ENCODE measurements at places on chromosomes 11 and 22. TPM values are rescaled to one million over a fixed set of nuclear protein-coding genes. Genes with fewer than 3 reads are reported as not detected.
A peak's percentile ranks its signal among the peaks of the same experiment; 100 is the strongest.

NLRP14 gene
- total RNA-seq = not detected

HSD17B12 gene
- total RNA-seq = 76.5 TPM

SCGB1A1 gene
- not detected for total RNA-seq

CNGA4 gene
- not detected for total RNA-seq

PHF21B gene
- total RNA-seq = not detected

KCNQ1OT1 gene
- total RNA-seq = 7.3 TPM

ZNF280A gene
- total RNA-seq = not detected

OR5M3 gene
- not detected for total RNA-seq

ZFTA gene
- 62.7 TPM for total RNA-seq

- no peak for DNase-seq
Measured at GRCh38 chr11:14393889-14394288, 34.9 kb upstream of the RRAS2 start.

GRCh38 chr11:67371189-67371910 is 2.0 kb downstream of the CLCF1 start:
- DNase-seq = peak; percentile 60

DNA sequence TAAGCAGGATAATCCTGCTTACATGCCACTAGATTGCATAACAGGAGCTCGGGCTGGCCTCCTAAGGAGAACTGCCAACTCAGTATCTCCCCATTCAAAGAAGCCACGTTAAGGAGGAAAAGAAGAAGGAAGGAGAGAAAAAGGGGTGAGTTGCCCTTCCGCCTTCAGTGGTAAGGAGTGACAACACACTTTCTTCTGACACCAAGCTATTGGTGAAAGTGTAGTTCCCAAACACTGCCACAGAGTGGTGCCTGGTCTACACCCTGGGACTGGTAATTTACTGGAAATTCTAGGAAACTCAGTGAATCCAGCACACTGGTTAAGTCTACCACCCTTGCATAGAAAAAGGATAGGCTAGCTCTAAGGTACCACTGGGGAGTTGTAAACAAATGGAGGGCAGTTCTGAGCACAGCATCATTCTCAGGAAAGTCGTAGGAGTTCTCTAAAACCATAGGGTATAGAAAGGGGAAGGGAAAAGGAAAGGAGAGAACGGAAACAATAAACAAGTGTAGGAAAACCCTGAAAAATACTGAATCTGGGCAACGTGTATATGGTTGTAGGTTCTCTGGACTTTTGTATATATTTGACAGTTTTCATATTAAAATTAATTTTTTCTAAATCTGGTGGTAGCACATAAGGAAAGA is 58.2 kb downstream of the RRAS2 start:
- DNase-seq = peak; percentile 86

GRCh38 chr22:29116397-29117123 is 43.7 kb downstream of the KREMEN1 start:
- no peak for DNase-seq

- peak; percentile 87 for DNase-seq
Measured at GRCh38 chr11:111331711-111332479, 33.5 kb downstream of the POU2AF3 start.

DNA sequence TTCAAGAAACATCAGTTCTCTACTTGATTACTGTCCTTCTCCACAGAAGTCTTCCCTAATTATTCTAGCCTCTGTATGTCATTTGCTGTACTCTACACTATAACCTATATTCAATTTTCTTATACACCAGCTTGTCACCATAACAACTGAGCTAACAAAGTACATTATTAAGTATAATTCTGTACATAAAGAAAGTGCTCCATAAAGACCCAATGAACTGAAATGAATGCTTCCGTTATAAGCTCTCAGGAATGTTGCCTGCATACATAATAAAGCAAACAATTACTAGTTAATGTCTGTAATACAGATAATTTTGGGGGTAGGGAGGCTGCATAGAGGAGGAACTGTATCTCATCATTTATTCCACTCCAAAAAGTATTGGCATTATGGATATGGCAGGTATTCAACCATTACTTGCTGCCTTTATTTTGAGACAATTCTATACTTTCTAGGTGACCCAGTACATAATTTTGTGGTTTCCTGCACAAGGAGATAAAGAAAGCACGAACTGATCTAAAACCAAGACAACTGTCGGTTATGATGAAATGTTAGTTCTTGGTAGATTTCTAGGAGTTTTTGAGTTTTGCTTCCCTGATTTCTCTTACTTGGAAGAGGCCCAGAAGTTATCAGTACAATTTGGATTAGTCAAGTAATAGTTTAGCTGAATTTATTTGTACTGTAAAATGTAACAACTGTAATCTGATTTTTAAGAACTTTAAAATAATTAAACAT is 202.5 kb downstream of the SBF2 start:
- DNase-seq = peak; percentile 61

GRCh38 chr22:35620624-35621251 is 3.6 kb upstream of the MB start:
- DNase-seq = peak; percentile 40

DNA sequence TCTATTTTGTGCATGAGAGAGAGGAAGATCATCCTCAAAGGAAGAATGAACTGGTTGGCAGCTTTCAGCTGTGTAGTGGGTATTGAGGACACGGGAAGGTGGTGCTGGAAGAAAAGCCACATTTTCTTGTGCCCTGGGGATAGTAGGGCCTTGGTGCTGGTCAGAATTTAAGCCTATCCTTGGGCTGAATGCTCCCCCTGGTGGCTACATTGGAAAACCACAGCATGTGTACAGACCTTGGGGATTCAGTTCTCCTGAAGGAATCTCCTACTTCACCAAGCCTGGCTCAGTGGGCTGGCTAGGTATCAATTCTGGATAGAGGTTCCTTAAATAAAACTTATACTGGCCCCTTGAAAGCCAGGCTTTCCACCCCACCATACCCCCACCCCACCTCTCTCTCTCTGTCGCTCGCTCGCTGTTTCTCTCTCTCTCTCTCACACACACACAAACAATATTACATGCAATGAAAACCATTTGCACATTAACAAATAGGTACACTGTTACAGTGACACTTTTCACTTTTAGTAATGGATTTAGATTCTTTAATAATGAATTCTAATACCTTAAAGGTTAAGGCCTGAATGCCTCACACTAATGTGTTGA is 2.8 kb upstream of the OR51M1 start:
- DNase-seq = peak; percentile 83

- DNase-seq = no peak
Measured at GRCh38 chr11:57637626-57638004, 12.1 kb downstream of the YPEL4 start.

DNA sequence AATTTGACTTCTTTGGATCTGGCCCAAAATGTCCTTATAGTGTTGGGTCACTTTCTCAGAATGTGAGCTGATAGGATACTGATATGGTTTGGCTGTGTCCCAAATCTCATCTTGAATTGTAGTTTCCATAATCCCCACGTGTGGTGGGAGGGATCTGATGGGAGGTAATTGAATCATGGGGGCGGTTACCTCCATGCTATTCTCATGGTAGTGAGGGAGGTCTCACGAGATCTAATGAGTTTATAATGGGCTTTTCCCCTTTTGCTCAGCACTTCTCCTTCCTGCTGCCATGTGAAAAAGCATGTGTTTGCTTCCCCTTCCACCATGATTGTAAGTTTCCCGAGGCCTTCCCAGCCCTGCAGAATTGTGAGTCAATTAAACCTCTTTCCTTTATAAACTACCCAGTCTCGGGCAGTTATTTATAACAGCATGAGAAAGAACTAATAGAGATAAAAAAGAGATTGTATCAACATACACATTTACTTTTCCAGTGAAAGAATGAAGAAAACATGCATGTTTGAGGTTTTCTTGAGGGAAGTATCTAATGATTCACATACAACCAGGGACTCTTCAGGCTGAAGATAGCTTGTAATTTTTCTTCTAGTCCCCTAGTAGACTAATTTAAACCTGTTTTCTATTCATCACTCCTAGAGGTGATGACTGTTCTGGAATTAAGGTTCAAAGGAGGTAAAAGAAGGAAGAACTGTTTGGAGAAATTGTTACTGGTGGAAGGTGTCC is 17.3 kb upstream of the CSTF3 start:
- no peak for DNase-seq

GRCh38 chr11:59666969-59667368 is 1.9 kb downstream of the PATL1 start:
- DNase-seq = peak; percentile 67

DNA sequence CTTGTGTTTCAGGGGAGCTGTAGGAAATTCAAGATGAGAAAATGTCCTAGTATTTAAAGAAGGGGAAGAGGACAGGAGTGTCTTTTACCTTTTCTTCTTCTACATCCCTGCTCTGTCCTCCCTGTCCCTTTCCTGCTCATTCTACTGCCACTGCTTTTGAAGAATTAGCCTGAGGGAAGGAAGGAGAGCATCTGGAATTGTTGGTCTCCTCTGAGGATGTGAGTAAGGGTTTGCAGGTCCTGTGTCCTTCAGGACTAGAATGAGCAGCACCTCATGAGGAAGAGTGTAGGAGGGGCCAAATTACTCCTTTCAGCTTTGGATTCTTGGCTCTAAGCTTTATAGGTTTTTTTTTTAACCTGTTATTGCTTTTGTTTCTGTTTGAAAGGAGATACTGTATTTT is 24.2 kb downstream of the SNU13 start:
- no peak for DNase-seq

- DNase-seq = peak; percentile 27
Measured at GRCh38 chr11:128520888-128521681, 66.3 kb downstream of the ETS1 start.

GRCh38 chr11:67266449-67267187 is at the start of gene GRK2:
Gene GRK2, plus strand, starts transcription at chr11:67266473. Its CDS starts 227 bp downstream, at chr11:67266700.
- no peak for DNase-seq

DNA sequence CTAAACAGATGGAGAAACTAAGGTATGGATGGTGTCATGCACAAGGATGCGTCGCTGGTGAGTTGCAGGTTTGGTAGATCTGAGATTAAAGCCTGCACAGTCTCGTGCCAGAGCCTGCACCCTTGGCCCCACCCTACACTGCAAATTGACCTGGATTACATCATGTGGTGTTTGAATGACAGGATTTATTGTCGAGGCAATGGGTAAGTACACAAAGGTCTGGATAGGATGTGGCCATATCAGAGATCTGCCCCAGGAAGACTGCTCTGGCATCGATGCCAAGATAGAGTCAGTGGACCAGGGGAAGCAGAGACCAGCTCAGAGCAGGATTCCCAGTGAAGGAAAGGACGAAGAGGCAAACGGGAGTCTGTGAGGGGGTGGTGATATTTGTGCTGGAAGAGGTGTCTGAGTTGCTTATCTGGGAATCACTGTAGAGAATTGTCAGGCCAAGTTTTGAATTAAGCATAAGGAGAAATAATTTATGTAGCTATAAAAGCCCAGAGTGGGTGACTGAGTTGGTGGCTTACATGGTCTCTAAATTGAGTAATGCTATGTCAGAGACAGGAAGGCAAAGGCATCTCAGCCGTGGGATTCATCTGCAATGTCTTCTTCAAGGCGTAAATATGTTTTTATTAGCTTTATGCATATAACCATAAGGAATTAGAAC is 499.6 kb upstream of the B3GAT1 start:
- no peak for DNase-seq

DNA sequence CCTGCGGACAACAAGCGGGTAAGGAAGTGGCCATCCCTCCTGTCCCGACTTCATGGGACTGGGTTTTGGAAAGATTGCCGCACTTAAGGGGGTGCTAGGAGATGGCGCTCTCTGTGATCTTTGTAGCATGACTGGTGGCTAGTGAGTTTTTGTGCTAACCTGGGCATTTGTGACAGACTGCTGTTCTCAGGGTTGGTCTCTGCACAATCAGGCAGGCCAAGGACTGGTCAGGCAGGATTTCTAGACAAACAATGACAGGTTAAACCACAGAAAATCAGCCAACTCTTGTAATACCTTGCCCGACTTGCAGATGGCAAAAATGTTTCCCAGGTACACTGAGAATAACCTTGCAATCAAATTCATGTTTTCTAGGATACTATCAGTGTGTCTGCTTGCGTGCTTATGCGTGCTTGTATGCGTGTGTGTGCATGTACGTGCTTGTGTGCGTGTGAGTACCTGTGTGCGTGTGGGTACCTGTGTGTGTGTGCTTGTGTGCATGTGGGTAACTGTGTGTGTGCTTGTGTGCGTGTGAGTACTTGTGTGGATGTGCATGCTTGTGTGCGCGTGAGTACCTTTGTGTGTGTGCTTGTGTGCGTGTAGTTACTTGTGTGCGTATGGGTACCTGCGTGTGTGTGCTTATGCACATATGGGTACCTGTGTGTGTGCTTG is 25.6 kb upstream of the SORL1-AS1 start:
- no peak for DNase-seq

- DNase-seq = peak; percentile 99
Measured at GRCh38 chr11:61378713-61379313, 13.6 kb upstream of the TMEM216 start.

DNA sequence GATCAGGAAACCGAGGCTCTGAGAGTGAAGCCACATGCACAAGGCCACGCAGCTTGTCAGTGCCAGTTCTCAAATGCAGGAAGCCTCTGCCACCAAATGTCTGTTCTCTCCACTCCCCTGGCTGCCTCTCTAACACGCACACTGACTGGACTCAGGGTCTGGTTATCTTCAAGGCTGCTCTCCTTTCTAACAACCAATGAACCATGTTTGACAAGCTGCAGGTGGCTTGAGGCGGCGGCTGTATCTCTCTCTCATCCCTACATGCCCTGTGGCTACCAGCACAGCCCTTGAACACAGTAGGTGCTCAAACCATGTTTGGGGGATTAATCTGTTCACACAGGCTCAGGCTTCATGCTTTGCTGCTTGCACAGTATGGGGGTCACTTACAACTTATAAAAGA is 23.7 kb downstream of the MFNG start:
- no peak for DNase-seq

- DNase-seq = no peak
Measured at GRCh38 chr11:21927628-21928027, 265.3 kb upstream of the ANO5 start.

DNA sequence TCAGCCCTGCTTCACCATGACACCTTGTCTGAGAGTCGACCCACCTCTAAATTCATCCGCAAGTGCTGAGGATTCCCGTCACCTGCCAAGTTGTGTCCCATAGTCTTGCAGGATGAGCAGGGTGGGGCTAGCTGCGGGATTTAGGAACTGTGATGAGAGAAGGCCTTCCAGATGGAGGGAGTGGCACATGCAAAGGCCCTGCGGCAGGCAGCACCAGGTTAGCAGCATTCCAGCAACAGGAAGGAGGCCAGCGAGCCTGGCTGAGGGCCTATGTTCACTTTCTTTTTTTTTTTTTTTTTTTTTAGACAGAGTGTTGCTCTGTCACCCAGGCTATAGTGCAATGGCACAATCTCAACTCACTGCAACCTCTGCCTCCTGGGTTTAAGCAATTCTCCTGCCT is 31.8 kb downstream of the ANO1 start:
- DNase-seq = no peak

DNA sequence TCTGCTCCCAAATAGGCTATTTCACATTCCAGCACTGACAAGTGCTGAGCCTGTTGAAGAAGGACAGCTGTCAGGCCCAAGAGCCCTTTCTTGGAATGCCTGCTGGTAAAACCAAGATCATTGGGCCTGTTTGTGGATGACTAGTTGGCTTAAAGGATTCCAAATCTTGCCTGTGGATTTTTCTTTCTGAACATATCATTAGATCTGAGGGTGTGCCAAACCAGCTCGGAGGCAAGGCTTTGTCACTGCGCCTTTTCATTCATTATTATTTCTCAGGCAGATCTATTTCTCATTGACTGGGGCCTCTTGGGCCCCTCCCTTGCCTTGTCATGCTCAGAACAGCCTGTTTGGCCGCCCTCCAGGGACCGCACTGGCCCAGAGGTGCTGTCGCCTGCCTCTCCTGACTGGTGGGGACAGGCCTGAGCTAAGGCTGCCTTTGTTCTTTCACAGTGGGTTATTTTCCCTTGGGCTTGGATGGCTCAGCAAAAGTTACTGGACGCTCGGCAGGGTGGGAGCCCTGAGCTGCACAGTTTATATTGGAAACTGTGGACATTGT is 222.7 kb upstream of the SESN3 start:
- peak; percentile 54 for DNase-seq

Data from fibroblast of the aortic adventitia (primary cell).